ENCODE measurements at places on chromosomes 2 and 18. TPM values are rescaled to one million over a fixed set of nuclear protein-coding genes. Genes with fewer than 3 reads are reported as not detected.

Gene MTCL1
- total RNA-seq, result 6.5 TPM

Gene ICA1L
- total RNA-seq, result 8.3 TPM

GRCh38 chr2:159075727-159076126 is 107.3 kb downstream of the TANC1 start:
- no peaks in the 10 kb centered on the region for H3K27me3 ChIP-seq
- H3K36me3 ChIP-seq, result no peaks in the 10 kb centered on the region
- peaks cover 25% of the 10 kb centered on the region for H3K4me1 ChIP-seq
- no peak for DNase-seq

DNA sequence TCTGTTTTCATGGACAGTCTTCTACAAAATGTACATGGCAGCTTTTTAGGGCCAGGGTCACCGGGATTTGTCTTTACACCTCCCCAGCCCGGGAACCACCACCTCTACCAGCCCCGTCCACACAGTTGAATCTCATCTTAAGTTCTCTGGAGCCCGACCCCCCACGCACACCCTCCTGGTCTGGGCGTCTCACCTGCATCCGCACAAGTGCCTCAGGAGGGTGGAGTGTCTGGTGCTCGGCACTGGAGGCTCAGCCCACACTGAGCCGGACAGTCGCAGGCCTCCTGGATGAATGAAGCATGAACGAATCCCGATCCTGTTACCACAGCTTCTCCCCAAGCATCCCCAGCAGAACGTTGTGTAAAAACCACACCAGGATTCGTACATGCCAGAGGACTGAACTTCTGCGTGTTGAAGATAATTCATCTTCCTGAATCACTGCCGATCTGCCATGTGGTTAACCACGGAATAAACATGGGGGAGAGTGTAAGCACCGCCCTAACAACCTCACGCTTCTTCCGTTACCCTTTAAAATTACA is 162.0 kb downstream of the RTP5 start:
- H3K27me3 ChIP-seq, result peaks cover 12% of the 10 kb centered on the region
- no peak overlapping the region for H3K27ac ChIP-seq
- H3K4me3 ChIP-seq, result no peak overlapping the region

GRCh38 chr2:144950899-144951560 is 431.1 kb upstream of the ZEB2 start:
- no peak overlapping the region for H3K4me3 ChIP-seq
- DNase-seq, result no peak
- no peaks in the 10 kb centered on the region for H3K4me1 ChIP-seq
- no peaks in the 10 kb centered on the region for H3K36me3 ChIP-seq
- no peak overlapping the region for H3K27ac ChIP-seq

- H3K27me3 ChIP-seq, result no peaks in the 10 kb centered on the region
- H3K4me3 ChIP-seq, result no peak overlapping the region
- H3K27ac ChIP-seq, result no peak overlapping the region
- H3K4me1 ChIP-seq, result no peaks in the 10 kb centered on the region
- no peak for DNase-seq
These were observed 20.3 kb upstream of the ASB1 start for GRCh38 chr2:238406221-238406997.
